ENCODE measurements at places on chromosomes 6 and 20.

DNA sequence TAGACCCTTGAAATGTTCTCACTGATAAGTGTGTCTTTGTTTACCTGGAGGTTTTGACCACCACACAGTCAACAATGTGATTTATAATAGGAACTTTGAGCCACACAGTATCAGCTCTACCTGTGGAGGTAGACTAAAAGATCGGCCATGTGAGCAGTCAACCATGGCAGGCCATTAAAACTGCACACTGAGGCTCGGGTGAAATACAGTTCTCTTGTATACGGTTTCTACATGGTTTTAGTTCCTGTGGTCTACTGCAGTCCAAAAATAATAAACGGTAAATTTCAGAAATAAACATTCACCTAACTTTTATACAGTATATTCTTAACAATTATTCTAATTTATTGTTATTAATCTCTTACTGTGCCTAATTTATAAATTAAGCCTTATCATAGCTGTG is 47.2 kb downstream of the TRIM38 start:
- DNase-seq = no peak

GRCh38 chr20:1337441-1337840 is 8.5 kb upstream of the SDCBP2 start:
- no peak for DNase-seq

GRCh38 chr6:71419217-71420094 is 130.8 kb downstream of the OGFRL1 start:
- peak; percentile 43 for DNase-seq

GRCh38 chr6:146357578-146358430 is 185.8 kb upstream of the RAB32 start:
- no peak for DNase-seq

GRCh38 chr6:1709234-1709641 is 99.5 kb downstream of the FOXC1 start:
- DNase-seq = no peak

- DNase-seq = no peak
Observed at GRCh38 chr6:42914546-42914945, 1.3 kb upstream of the PTCRA start.

DNA sequence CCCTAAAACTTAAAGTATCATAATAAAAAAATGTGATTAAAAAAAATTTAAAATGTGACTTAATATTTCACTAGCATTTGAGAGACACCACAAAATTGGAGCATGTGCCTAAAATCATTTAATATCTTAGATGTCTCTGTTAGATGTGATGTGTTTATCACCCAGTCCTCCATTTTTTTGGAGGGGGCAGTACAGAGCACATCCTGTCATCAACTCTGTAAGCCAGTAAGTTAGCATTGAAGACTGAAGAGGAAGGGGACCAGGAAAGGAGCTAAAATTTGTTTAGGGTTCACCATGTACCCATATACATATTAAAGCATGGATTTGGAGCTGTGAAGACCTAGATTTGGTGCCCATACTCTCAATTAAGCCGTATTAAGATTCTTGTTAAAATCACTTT is 30.7 kb upstream of the ADIG start:
- no peak for DNase-seq

DNA sequence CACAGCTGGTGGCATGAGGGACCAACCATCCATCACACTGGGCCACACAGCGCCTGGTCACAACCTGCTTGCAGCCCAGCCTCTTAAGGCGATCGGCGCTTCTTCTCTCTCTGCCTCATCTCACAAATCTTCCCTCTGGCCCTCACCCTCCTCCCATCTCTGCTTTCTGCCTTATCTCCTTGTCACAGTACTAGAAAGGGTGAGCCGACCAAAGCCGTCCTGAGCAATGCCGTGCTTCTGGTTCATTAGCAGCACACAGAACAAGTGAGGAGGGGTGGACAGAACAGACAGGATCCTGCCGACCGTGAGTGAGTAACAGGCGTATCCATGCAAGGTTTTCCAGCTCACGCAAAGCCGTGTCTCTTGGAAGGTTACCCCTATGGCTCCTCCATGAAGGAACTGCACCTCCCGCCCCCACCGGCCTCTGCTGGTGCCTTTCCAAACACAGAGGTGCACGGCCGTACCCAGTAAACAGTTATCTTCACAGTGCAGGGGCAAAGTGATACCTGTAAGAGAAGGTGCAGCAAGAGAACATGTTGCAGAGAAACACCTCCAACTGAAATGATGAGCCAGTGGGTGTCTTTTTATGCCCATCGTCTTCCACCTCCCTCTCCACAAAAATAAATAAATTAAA is 331.7 kb downstream of the FARS2 start:
- DNase-seq = no peak

DNA sequence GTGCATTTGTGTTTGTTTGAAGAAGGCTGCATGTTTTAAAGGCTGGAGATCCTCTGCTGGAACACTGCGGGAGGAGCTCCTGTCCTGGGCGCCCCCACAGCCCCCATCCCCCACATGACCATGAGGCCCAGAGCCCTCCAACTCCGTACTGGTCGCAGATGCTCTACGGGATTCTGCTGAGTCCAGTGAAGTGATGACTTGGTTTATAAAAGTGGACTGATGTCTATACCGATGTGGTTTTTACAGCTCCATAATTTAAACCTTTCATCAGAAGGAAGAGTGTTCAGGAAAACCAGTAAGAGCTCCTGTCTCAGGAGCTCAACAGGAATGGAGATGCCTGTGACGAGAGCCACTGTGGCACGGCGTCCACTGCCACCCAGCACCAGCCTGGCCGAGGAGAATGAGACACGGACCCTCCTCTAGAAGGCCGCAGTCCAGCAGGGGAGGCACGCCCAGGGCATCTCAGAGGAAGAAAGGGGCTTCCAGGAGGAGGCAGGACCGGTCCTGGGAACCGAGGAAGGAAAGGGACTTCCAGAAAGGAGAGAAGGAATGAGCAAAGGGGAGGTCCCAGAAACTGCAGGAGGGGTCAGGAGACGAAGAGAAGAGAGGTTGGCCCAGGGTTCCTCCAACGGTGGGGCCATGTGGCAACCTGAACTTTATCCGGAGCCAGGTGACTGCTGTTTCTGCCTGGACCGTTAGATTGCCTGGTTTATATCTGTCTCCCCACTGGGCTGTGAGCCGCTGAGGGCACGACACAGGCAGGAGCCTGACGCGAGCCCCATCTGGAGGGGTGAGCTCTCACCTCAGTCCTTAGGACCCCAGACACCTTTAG is 26.9 kb downstream of the BFSP1 start:
- DNase-seq = no peak

DNA sequence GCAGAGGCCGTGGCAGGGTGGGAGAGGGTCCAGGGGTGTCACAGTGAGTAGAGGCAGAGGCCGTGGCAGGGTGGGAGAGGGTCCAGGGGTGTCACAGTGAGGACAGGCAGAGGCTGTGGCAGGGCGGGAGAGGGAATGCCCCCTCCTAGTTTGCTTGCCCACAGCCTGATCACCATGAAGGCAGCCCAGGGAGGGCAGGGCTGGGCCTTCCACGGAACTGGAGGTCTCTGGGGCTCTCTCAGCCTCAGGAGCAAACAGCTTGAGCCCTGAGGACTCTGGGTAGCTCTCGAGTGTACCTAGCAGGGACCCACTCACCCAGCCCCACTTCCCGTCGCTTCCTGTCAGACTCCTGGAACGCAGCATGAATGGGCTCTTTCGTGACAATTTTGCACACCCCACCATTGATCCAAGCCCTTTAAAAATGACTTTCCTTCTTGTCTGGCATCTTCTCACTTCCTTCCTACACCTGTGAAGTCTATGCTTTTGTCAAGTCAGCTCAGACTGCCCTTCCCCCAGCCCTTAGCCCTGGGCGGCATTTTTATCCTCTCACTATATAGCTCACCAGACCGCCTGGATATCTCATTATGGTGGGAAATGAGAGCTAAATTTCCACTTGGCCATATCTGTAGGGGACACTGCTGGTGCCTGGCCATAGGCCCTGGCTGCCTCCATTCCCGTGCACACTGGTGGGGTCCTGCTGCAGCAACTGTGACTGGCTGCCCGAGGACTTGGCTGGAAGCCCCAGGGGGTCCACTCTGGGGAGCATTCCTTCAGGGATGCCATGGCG is 140.3 kb downstream of the CDC5L start:
- DNase-seq = no peak

DNA sequence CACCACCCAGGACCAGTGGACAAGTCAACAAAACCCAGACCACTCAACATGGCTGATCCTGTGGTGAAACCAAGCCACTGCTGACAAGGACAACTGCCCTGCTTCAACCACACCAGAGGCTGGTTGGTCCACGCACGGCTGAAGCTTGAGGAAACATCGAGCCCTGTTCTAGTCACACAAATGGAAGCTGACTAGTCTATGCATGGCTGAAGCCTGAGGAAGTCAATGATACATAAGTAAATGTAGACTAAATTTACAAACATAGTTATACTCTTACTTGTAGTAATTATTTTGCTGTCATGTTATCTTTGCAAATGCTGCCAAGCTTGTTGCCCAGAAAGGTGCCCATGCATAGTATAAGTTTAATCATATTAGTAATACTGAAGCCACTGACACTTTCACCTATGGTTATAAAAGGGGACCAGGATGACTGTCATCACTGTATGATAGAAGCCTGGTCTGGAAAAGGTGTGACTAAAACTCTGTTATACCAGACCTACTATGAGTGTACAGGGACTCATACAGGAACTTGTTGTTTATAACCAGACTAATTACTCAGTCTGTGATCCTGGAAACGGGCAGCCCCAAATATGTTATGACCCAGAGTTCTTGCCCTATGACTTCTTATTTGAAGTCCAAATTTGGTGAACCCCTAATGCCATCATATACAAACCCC is 5.6 kb downstream of the IL22RA2 start:
- no peak for DNase-seq

DNA sequence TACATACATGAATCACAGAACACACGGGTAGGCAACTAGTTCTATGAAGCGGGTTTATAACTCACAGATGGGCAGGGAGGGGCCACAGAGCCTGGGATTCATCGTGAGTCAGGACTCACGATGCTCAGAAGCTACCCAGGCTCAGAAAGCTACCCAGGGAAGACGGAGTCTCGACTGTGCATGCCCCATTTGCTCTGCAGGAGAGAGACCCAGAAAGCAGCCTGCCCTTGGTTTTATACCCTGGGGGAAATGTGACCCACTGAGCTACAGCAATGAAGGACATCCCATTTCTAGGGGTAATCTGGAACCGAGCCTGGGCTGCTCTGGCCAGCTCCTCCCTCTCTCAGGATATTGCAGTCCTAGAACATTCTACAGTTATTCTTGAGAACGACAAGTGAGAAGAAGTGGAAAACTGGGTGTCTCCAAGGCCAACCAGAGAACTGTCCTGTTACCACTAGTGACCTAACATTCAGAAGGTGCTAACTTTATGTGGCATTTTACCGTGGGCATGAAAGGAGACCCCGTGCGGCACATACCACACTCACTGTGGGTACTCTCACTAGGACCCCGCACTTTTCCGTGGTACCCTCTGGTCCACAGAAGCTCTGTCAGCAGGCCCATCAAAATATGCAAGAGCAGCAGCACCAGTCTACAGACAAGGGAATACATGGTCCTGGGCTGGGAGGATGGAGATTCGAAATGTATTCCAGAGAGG is 201.9 kb upstream of the PMEPA1 start:
- DNase-seq = no peak

DNA sequence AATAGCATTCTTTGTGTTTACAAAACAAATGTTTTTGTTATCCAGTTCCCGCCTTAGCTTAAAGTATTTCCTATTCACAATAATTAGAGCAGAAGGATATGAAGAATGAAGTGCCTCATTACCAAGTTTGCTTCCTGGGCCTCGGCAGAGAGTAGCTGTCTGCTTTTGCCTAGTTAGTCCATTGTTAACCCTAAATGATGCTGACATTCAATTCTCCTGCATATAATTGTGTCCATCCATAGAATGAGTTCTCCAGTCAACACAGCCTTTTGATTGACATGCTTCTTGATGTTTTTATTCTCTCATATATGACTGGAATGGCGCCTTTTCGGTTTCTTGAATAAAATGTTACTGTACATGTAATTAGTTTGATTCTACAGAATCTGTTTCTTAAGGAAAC is 100.9 kb downstream of the MYB start:
- no peak for DNase-seq

DNA sequence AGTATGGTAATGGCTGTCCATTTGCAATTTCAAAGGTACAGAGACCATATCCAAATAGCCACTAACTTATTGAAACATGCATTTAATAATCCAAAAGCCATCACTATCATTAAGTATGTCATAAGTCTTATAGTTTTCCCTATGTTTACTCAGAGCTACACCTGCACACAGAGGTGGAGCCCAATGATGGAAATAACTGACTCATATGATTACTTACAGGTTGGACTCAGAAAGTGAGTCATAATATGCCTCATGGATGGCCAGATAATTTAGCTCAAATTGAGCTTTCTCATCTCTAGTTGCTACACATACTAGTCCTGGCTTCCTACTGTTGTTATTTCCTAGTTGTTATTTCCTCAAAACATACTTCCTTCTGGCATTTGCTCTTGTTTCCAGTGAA is 104.4 kb upstream of the KHDRBS2 start:
- DNase-seq = no peak

- DNase-seq = no peak
Observed at GRCh38 chr20:37901240-37901639, 1.7 kb upstream of the VSTM2L start.

DNA sequence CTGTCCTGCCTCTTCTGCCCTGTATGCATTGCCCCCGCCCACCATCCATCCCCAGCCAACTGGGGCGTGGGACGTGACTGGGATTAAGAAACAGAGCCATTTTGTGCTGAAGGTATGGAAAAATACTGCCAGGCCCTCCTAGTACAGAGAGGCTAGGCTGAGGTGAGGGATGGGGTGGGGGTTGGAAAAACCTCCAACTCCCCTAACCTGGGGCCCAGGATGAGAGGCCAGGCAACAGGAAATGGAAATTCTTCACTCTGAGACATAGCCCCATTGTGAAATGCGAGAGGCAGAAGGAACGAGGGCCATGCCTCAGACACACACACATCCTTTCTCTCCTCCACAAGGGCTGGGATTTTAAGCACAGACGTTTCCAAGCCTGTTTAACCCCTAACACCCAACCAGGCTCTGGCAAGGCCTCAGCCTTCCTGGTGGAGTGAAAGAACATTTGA is 19.9 kb downstream of the KCNK5 start:
- peak; percentile 2 for DNase-seq

DNA sequence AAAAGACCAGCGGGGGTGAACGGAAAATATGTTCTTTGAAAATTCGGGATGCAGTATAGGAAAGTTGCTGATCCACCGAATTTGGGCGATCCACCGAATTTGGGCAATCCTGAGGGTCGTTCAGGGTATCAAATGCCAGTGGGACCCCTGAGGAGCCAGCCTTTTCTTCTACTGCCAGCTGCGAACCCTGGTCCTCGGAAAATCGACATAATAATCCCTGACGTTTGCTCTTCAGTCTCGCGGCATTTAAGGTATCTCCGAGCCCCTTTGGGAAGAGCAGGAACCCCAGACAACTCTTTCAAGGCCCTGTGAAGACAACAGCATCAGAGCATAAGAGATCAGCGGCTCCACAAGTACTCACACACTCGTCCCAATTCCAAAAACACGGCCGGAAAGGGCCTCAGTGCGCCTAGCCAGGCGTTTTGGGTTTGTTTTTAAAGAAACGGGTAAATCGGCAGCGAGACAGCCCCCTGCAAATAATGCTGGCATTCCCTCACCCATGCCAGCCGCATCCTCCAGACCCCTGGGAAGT is 1.0 kb downstream of the SIM1 start:
- DNase-seq = no peak

GRCh38 chr6:33104887-33105286 is 29.1 kb downstream of the HLA-DPB1 start:
- no peak for DNase-seq

All from NCI-H524 (cell line).